HepG2 (cell line): ENCODE measurements at places on chromosomes 5 and 9.
A peak's percentile ranks its signal among the peaks of the same experiment; 100 is the strongest.

GRCh38 chr9:15725953-15726352 lies 173.1 kb downstream of the CCDC171 start:
- no peaks in the 10 kb centered on the region for H3K4me1 ChIP-seq
- H3K27ac ChIP-seq = no peak overlapping the region
- H3K27me3 ChIP-seq = no peaks in the 10 kb centered on the region

- no peaks in the 10 kb centered on the region for H3K27me3 ChIP-seq
- no peaks in the 10 kb centered on the region for H3K4me1 ChIP-seq
- no peaks in the 10 kb centered on the region for H3K36me3 ChIP-seq
Observed at GRCh38 chr5:33330426-33330825, 110.3 kb upstream of the TARS1 start.

DNA sequence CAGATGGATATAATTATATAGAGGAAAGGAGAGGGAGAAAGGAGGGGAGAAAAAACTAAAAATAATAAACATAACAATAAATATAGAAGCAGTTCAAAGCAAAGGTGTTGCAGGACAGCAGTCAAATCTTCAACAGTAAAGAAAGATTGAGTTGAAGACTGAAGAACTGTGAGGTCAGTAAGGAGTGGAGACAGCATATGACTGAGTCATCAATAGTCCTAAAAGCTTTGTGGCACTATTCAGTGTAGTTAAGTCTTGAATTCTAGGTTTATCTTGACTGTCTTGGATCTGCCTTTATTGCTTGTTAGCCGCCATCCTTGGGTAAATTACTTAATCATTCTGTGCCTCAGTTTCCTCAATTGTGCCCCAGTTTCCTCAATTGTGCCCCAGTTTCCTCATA lies 137.0 kb downstream of the MRPS30 start:
- H3K4me3 ChIP-seq = no peak overlapping the region
- H3K36me3 ChIP-seq = no peaks in the 10 kb centered on the region
- H3K27ac ChIP-seq = no peak overlapping the region

DNA sequence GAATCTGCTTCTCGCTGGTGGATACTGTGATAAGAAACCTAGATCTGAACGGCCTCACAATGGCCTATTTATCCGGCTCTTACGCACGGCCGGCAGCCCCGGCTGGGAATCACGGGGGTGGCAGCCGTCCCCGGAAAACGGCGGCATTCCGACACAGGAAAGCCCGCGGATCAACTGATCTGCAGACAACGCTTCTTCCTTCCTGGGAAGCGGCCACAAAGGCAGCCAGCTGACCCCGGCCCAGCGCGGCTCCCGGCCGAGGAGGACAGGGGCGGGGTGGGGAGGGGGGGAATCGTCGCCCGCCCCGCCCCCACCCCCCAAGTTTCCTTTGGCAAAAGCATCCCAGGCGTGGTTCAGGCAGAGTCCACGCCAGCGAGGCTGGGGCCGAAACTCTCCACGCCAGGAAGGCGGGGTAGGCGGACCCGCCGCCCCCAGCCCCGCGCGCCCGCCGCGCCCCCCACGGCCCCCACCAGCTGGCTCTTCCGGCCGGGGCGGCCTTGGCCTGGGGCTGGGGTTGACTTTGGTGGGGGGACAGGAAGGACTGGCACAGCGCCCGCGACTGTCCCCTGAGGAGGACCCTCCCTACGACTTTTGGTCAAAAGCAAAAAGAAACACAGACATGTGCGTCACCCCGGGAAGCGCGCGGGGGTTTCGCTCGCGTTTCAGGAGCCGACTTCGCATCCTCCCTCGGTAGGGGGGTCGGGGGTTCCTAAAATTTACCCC lies 247.7 kb upstream of the ANKRD55 start:
- peaks cover 66% of the 10 kb centered on the region for H3K4me1 ChIP-seq
- peak overlapping the region; percentile 96 for H3K27ac ChIP-seq
- DNase-seq = peak; percentile 83

- peaks cover 43% of the 10 kb centered on the region for H3K4me1 ChIP-seq
- H3K27me3 ChIP-seq = no peaks in the 10 kb centered on the region
- 0 out of 3 replicates have a peak, but pooled peaks cover 3% of the 10 kb centered on the region for H3K36me3 ChIP-seq
Observed at GRCh38 chr5:139341689-139342422, at the start of gene PAIP2. TSS of gene PAIP2 (plus strand) at chr5:139341854. CDS start at chr5:139363785, 21,931 bp downstream.

- H3K4me3 ChIP-seq = no peak overlapping the region
- no peak overlapping the region for H3K27ac ChIP-seq
- H3K27me3 ChIP-seq = no peaks in the 10 kb centered on the region
- DNase-seq = no peak
- no peaks in the 10 kb centered on the region for H3K36me3 ChIP-seq
Observed at GRCh38 chr5:118310401-118310800, 677.9 kb downstream of the DTWD2 start.

- DNase-seq = no peak
- no peaks in the 10 kb centered on the region for H3K36me3 ChIP-seq
Observed at GRCh38 chr9:113772121-113772810, 103.8 kb upstream of the ZNF618 start.

- no peaks in the 10 kb centered on the region for H3K36me3 ChIP-seq
- H3K27ac ChIP-seq = no peak overlapping the region
- H3K4me1 ChIP-seq = no peaks in the 10 kb centered on the region
- H3K4me3 ChIP-seq = no peak overlapping the region
- H3K27me3 ChIP-seq = no peaks in the 10 kb centered on the region; the same call in 1 of the 2 replicates
Observed at GRCh38 chr9:38694676-38695075, 25.3 kb downstream of the FAM240B start.

- H3K27me3 ChIP-seq = no peaks in the 10 kb centered on the region
- H3K4me3 ChIP-seq = no peak overlapping the region
- peaks cover 16% of the 10 kb centered on the region for H3K4me1 ChIP-seq
- H3K27ac ChIP-seq = no peak overlapping the region
- DNase-seq = no peak
- H3K36me3 ChIP-seq = no peaks in the 10 kb centered on the region
Observed at GRCh38 chr5:149005077-149005892, 57.6 kb downstream of the SH3TC2 start.

- no peaks in the 10 kb centered on the region for H3K36me3 ChIP-seq
- no peaks in the 10 kb centered on the region for H3K4me1 ChIP-seq
- DNase-seq = no peak
Observed at GRCh38 chr9:89802781-89803355, 198.1 kb downstream of the GADD45G start.

GRCh38 chr9:70581955-70582350 lies 167.5 kb upstream of the KLF9 start:
- H3K27me3 ChIP-seq = no peaks in the 10 kb centered on the region
- H3K4me3 ChIP-seq = no peak overlapping the region
- no peak overlapping the region for H3K27ac ChIP-seq
- DNase-seq = no peak
- no peaks in the 10 kb centered on the region for H3K4me1 ChIP-seq

- no peaks in the 10 kb centered on the region for H3K36me3 ChIP-seq
- no peaks in the 10 kb centered on the region for H3K27me3 ChIP-seq
- DNase-seq = no peak
- H3K4me1 ChIP-seq = no peaks in the 10 kb centered on the region
Observed at GRCh38 chr5:108769352-108769751, 21.7 kb downstream of the FER start.

DNA sequence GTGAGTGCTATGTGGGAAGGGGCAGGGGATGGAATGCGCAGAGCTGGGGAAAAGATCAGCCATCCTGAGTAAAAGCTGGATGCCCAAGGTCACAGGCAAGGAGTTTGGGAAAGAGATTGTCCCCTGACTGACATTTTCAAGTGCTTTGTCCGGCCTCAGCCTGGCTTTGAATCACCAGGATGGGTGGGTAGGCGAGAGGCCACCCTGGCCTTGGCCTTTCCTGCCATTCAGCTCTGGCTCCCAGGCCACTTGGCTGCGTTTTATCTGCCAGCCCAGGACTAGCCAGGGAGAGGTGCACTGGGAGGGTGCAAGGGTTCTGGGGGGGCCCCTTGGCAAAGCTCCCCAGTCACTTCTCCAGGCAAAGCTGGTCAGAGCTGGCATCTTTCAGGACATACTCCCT lies 37.4 kb upstream of the SYNPO start:
- peaks cover 4% of the 10 kb centered on the region; the same call in 1 of the 2 replicates for H3K27me3 ChIP-seq
- no peaks in the 10 kb centered on the region for H3K36me3 ChIP-seq
- no peak for DNase-seq
- no peak overlapping the region for H3K4me3 ChIP-seq
- H3K4me1 ChIP-seq = peaks cover 18% of the 10 kb centered on the region
- no peak overlapping the region for H3K27ac ChIP-seq

DNA sequence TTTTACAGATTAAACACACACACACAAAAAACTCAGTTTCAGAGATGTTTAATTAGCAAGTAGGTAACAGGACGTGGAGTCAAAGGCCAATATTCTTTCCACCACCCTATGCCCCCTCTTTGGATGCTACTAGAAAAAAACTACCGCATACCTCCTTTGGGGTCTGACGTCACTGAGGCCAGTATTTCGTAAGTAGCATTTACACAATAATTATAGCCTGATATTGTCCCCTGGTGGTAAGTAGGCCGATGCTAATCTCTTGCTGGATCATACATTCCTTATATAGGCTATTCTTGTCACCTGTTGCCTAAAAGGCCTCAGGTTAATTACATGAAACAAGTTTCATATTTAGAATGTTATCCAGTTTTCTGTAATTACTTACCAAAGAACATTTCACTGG lies 21.0 kb upstream of the SMARCA2 start:
- H3K36me3 ChIP-seq = no peaks in the 10 kb centered on the region
- H3K27ac ChIP-seq = no peak overlapping the region
- peaks cover 3% of the 10 kb centered on the region; the same call in 1 of the 3 replicates for H3K27me3 ChIP-seq

- H3K27ac ChIP-seq = no peak overlapping the region
- H3K4me3 ChIP-seq = no peak overlapping the region
- H3K4me1 ChIP-seq = no peaks in the 10 kb centered on the region
- H3K36me3 ChIP-seq = peaks cover 37% of the 10 kb centered on the region; the same call in 2 of the 3 replicates
- H3K27me3 ChIP-seq = no peaks in the 10 kb centered on the region
Observed at GRCh38 chr9:136925414-136926153, 19.0 kb downstream of the FBXW5 start.

DNA sequence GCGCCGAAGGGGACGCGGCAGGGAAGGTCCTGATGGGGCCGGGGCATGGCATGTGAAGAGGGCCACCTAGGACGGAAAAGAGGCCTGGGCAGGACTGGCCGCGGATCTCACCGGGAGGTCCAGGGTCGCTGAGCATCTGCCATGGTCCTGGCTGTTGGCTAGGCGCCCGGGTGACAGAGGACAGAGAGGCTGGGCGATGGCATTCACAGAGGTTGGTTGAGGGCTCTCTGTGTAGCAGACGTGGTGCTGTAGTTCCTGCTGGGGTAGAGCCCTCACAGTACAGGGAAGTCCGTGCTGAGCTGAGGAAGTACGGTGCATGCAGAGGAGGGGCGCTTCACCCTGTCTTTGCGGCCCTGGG lies 427 bp downstream of the PCYOX1L start:
- H3K36me3 ChIP-seq = peaks cover 3% of the 10 kb centered on the region; the same call in 1 of the 2 replicates
- DNase-seq = no peak
- no peaks in the 10 kb centered on the region for H3K27me3 ChIP-seq
- peak overlapping the region; percentile 63 for H3K4me3 ChIP-seq

- no peak for DNase-seq
- no peak overlapping the region for H3K27ac ChIP-seq
- no peak overlapping the region for H3K4me3 ChIP-seq
- no peaks in the 10 kb centered on the region for H3K36me3 ChIP-seq
Observed at GRCh38 chr9:130845901-130846481, 10.9 kb downstream of the ABL1 start.

GRCh38 chr5:108686676-108687075 lies 61.0 kb upstream of the FER start:
- no peak for DNase-seq
- H3K36me3 ChIP-seq = no peaks in the 10 kb centered on the region

GRCh38 chr5:62448528-62448927 lies 36.0 kb downstream of the IPO11 start:
- H3K4me1 ChIP-seq = no peaks in the 10 kb centered on the region
- H3K36me3 ChIP-seq = peaks cover 33% of the 10 kb centered on the region
- DNase-seq = no peak
- H3K27ac ChIP-seq = no peak overlapping the region
- no peaks in the 10 kb centered on the region for H3K27me3 ChIP-seq
- H3K4me3 ChIP-seq = no peak overlapping the region
